ENCODE measurements at places on chromosomes 13 and 19. TPM values are rescaled to one million over a fixed set of nuclear protein-coding genes. Genes with fewer than 3 reads are reported as not detected.
A peak's percentile ranks its signal among the peaks of the same experiment; 100 is the strongest.

GRCh38 chr19:33809960-33810359 lies 13.3 kb downstream of the KCTD15 start:
- no peak overlapping the region for H3K4me3 ChIP-seq
- no peak overlapping the region for H3K27ac ChIP-seq
- peaks cover 7% of the 10 kb centered on the region for H3K36me3 ChIP-seq
- no peaks in the 10 kb centered on the region for H3K27me3 ChIP-seq
- DNase-seq, result no peak

DNA sequence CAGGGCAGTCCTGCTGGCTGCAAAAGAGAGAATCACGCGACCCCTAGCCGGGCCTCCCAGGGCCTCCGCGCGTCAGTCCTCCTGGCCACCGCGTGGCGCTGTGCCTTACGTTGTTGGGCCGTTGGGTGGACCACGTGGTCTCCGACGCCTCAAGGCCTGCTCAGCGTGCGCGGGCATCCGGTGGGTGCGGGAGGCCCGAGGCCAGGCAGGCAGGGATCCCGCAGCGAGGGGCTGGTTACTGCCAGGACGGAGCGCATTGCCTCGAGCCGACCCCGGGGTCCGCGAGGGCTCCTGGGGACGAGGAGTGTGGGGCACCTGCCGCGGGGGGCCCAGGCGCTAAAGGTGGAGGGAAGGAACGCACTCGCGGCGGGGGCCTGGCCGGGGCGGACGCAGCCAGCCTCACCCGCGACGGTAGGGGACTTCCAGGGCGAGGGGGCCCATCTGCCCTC lies at the start of gene TDRD12:
TSS of gene TDRD12 (plus strand) at position 157 of the 449 bp plus-strand sequence. CDS start 306 bp downstream, outside the sequence.
- peak; percentile 85 for DNase-seq
- H3K36me3 ChIP-seq, result no peaks in the 10 kb centered on the region
- no peaks in the 10 kb centered on the region for H3K4me1 ChIP-seq
- no peaks in the 10 kb centered on the region for H3K27me3 ChIP-seq
- H3K4me3 ChIP-seq, result no peak within 1 kb of the TSS
- H3K27ac ChIP-seq, result no peak within 1 kb of the TSS

DNA sequence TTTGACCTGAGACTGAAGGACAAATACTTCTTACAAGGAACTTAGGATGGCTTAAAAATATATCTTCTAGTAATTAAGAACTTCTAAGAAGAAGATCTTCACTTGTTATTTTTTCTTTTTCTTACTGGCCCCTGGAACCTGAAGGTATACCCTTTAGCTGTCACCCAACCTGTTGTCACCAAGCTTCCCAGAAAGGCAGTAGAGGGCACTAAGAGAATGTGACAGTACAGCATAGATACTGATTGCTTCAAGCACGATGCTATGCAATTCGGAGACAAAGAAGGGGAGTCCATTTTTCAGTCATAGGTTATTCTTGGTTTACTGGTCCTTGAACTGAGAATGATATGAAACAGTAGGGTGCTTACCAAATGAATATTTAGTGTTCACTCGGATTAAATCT lies 208.3 kb upstream of the PCDH9 start:
- H3K4me3 ChIP-seq, result no peak overlapping the region
- DNase-seq, result no peak
- no peak overlapping the region for H3K27ac ChIP-seq
- no peaks in the 10 kb centered on the region for H3K36me3 ChIP-seq
- no peaks in the 10 kb centered on the region for H3K27me3 ChIP-seq

The SBSN gene
- not detected for total RNA-seq

The SIGLECL1 gene
- not detected for total RNA-seq
